ENCODE measurements at places on chromosomes 7 and 10. TPM values are rescaled to one million over a fixed set of nuclear protein-coding genes. Genes with fewer than 3 reads are reported as not detected.

TACC2 gene
- total RNA-seq: not detected

CUZD1 gene
- total RNA-seq: 2.1 TPM

TAS2R40 gene
- not detected for total RNA-seq

ZNF37A gene
- total RNA-seq: 17.9 TPM

ABCB4 gene
- not detected for total RNA-seq
